NCI-H510A (cell line): ENCODE measurements at places on chromosomes 1 and 21.
A peak's percentile ranks its signal among the peaks of the same experiment; 100 is the strongest.

- DNase-seq = no peak
Observed at GRCh38 chr1:76876655-76877395, 9.5 kb downstream of the ST6GALNAC5 start.

DNA sequence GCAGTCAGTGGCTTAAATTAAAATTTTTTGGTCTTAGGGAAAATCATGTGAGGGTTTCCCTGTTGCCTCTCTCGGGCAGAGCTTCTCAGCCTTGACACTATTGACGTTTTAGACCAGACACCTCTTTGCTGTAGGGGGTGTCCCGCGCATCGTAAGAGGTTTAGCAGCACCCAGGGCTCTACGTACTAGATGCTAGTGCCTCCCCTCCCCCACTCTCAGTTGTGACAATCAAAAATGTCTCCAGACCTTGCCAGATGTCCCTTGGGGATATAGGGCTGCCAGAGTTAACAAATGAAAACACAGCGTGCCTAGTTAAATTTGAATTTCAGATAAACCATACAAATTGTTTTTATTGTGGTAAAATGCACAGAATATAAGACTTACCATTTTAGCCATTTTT lies 293.3 kb downstream of the DISC1 start:
- DNase-seq = no peak

- no peak for DNase-seq
Observed at GRCh38 chr1:44460107-44460882, 55.2 kb downstream of the RNF220 start.

DNA sequence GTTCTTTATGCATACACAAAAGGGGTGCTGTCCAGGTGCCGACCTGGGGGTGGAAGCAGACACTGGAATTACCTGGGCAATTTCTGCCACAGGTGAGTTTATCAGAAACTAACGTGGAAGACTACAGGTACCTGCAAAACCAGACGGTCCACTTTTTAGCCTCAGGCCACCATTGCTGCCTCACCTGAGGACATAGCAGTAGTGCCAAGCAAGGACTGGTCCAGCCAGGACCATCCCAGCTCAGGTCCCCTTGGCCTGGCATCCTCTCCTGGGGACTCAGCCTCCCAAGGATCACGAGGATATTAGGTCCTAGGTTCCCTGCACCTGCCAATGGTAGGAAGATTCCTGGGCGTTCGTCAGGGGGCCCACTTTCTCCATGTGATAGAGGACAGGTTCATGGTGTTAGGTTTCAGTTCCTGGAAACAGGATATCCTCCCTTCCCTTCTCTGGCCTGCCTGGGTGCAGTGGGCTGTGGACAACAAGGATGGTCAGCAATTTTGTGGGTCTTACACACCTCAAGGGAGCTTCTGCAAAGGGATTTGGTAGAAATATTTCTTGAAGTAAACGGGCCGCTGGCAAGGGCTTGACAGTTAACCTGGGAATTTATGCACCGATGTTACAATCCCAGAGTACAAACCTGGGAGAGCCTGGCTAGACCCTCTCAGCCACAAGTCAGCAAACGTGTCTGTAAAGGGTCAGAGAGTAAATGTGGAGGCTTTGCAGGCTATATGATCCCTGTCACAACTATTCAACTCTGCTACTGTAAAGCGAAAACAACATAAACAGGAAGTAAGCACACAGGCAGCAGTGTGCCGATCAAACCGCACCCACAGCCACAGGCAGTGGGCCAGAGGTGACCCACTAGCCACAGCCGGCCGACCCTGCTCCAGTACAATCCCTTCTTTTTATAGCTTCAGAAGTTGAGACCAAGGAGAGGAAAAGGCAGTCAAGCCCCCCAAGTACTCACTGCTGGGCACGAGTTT lies 71.4 kb upstream of the RAB4A start:
- peak; percentile 67 for DNase-seq

DNA sequence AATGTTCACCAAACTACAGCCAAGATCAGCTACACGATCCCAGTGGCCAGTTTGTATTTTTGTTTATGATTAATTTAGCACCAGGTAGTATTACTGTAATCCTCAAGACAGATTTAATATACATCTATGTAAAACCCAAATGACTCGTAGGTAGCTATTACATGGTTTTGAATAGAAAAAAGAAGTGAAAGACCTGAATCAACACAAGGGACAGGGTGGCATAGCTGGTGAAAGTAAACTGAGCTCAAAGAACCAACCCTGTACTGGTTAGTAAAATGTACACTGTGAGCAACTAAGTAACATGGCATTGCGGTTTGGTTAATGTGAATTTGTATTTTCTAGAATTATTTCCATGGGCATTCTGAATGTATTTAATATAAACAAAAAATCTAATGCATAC lies 8.8 kb downstream of the GPATCH2 start:
- DNase-seq = no peak

GRCh38 chr1:93616996-93617669 lies 64.5 kb downstream of the BCAR3 start:
- DNase-seq = no peak

GRCh38 chr1:223363856-223364684 lies at the start of gene SUSD4:
SUSD4 (minus strand) TSS chr1:223364176; CDS start chr1:223363425, 751 bp downstream.
- DNase-seq = peak; percentile 84

DNA sequence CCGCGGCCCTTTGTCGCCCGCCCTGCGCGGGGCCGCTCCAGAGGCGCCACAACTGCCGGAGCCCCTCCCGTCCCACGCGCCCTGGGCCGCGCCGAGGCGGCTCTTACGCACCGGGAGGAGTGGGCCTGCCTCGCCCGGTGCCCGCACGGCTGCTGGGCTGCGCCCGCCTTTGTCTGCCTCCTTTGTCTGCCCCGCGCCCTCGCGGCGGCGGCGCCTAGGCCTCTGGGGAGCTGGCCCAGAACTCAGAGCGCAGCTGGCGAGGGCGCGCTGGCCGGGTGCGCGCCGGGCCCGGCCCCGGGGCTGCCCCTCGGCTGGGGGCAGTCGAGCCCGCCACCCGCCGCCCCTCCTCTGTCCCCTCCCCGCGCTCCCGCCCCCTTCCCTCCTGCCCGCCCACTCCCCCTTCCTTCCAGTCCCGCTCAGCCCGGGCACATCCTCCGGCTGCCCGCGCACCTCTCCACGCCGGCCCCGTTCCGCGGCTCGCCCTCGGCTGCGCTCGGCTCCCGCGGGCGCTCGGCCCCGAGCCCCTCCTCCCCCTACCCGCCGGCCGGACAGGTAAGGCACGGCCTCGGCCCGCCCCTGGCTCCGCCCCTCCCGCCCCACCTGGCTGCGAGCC lies at the start of gene DRAXIN:
DRAXIN (plus strand) TSS at position 409 of the 613 bp plus-strand sequence. CDS start 14,549 bp downstream, outside the sequence.
- peak; percentile 83 for DNase-seq

- DNase-seq = no peak
Observed at GRCh38 chr1:67942274-67942673, 108.2 kb downstream of the DIRAS3 start.

GRCh38 chr21:32455548-32455947 lies 43.0 kb downstream of the EVA1C start:
- no peak for DNase-seq

- DNase-seq = no peak
Observed at GRCh38 chr1:44409757-44410156, 4.7 kb downstream of the RNF220 start.

GRCh38 chr1:239209591-239209990 lies 176.8 kb upstream of the CHRM3 start:
- no peak for DNase-seq

DNA sequence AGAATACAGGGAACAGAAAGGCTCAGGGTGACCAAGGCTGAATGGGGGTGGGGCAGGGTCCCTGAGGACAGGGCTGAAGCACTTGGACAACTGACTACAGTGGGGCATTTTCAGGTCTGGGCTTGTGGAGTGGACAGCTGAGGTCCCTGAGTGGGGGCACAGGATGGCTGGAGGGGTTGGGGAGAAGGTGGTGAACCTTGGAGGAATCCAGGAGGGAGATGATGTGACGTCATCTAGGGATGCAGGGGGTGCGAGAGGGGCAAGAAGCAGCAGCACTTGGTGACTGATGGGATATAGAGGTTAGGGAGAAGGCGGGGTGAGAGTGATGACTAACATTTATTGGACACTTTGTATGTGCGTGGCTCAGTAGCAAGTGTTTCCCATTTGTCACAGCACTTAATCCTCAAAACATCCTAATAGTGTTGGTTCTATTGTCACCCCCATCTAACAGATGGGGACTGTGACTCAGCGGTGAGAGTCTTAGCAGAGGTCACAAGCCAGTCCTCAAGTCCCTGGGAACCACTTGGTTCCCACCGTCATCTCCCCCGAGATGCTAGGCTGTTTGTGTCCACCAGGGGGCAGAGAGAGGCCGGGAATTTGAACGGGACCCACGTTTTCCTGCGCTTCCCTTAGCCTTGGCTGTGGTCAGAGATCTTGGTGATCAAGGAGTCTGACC lies 27.9 kb upstream of the BMP8B start:
- peak; percentile 100 for DNase-seq

- no peak for DNase-seq
Observed at GRCh38 chr1:54161495-54162168, 8.8 kb upstream of the CDCP2 start.

DNA sequence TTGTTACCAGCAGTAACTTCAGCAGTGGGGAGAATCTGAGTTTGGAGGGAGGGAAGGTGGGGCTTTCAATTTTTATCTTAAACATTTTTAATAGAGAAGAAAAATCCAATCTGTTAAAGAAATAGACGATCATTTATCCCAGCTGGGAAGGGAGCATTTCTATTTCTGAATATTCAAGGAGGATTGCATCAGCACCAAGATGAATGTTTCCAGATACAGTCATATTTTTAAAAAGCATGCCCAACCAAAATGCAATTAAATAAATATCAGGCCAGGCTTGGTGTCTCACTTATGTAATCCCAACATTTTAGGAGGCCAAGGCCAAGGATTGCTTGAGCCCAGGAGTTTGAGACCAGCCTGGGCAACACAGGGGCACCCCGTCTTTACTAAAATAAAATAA lies 1.7 kb upstream of the ATP1A4 start:
- no peak for DNase-seq

DNA sequence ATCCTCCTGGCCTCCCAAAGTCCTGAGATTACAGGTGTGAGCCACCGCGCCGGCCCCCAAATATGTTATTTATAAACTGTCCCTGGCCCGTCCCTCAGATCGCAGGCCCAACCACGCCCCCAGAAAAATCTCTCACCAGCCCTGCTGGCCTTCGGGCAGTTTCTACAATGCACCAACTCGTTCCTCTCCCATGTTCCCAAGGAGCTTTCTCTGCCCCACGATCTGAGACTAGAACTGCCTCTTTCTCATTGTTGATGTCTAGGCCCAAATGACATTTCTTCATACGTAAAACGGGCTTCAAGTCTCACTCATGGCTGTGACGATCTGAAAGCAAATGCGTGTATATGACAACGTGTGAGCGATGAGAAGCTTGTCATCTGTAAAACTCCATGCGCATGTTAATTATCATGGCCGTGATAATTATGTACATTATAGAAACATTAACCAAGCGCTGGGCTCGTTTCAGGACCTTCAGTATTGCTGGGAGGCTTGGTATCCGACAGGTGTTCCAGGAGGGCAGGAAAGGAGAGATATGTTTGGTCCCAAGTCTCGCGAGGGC lies 748 bp upstream of the NIPAL3 start:
- DNase-seq = no peak

DNA sequence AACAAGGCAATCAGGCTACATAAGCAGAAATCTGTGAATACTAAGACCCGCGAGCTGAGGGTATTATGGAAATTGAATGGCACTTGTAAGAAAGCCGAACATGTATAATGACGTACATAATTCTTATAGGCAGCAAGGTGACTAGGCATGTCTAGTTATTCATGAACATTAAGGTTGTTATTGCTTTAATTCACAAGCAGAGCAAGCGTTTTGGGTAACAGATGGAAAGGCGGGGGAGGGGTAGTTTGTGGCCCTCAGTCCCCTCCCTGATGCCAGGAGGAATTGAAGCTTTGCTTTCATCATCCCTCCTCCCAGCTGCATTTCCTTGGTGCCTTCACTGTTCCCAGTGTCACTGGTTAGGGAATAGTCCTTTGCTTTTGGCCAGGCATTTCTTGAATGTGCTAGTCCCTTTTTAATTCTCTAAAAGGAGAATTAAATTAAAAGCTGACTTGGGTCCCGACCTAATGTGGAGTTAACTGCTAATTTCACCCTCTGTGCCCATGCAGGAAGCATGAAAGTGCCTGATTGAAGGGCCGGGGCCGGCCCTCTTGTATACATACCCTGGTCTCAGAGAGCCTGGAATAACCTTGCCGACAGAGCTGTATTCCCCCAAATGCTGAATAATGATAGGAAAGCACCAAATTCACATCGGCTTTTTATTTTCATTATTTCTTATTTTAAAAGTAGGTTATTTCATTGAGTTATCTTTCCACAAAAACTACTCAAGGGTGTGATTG lies 42.5 kb downstream of the RYR2 start:
- no peak for DNase-seq

DNA sequence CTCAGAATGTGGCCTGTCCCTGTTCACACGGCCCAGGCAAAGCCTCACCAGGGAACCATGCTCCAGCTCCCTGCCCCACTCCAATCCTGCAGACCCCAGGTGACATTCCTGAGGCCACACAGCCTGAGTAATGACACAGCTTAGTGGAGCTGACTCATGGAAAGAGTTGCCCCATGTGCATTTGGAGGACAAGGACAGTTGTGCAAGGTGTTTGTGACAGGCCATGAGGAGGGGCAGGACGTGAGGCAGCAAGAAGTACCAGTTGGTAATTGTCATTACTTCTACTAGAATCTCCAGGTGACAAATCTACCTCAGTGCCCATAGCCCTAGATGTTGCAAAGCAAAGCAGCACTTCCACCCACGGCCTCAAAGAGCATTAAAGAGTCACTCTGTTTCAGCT lies 15.2 kb downstream of the PRR9 start:
- DNase-seq = no peak

DNA sequence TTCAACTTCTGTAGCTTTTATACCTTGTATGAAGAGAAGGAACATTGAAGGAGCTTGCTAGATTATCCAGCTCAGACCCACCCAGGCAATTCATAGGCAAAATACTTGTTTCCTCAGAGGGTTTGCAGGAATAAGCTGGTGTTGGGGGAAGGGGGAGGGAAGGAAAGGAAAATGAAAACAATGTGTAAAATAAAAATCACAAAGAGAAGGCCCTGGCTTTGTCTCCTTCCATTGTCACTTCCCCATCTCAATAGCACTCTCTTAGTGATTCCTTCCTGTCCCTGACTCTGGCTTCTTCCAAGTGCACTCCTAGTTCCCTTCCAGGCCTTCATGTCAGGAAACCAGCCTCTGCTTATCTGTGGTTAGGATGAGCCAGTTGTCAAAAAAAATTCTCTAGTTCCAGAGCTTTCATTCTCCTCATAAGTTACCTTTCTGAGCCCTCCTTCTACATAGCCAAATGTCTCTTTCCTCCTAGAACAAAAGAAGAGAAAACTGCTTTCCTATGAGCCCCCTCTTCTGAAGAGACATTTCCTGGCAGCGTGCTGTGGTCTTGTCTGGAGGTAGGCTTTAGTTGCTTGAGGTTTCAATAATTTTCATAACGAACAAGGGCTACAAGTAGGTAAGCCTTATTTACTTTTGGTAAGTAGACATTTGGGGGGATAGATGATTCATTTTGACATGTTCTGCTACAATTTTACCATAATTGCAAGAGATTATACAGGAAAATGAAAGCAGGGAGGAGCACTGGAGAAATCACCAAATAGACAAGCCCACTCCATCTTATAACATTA lies 45.7 kb downstream of the FASLG start:
- DNase-seq = no peak

DNA sequence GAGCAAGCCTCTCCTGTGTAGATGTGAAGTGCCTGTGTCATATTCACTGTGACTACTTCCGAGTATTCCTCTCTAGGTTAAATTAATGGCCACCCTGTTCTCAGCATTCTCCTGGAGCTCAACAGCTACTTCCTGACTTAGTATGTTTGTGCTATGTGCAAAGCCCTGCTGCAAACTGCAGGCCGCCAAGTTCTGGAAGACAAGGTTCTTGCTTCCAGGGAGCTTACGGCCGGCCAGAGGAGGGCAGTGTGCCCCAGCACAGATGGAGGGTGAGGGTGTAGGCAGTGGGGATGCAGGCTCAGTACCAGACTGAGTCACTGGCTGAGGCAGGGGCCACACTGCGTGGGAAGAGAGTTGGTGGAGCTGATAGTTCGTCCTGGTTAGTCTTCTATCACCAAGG lies 43.2 kb downstream of the ELK4 start:
- no peak for DNase-seq
